ENCODE measurements at places on chromosomes 16 and 17.

DNA sequence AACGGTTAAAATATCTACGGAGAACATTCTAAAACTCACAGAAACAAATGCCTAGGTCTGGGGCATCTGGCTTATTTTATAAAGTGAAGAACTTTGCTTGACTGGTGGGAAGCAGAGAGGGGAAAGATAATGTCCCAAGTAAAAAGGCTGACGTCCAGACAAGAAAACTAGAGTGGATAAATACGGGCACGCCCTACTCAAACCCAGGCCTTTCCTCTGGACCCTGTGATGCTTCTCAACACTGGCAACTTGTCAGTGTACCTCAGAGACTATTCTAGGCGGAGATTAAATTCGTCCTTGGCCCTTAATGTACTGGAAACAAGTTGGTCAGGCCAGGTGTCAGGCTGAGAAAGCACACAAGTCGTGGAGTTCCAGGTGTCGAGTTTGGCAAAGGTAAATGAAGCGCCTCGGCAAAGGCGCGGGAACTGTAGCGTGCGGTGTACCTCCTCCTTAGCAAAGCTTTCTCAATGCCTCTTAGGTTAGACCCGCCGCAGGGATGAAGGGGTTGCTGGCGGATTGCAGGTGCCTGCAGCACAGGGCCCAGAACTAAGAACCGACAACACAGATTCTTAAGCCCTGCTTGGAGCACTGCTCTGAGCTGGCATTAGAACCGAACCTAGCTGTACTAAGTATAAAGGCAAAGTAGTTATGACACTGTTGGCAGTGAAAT, 668 bp upstream of the UNK start:
- DNase-seq: no peak

GRCh38 chr16:11542069-11542744, 44.5 kb downstream of the LITAF start:
- no peak for DNase-seq

DNA sequence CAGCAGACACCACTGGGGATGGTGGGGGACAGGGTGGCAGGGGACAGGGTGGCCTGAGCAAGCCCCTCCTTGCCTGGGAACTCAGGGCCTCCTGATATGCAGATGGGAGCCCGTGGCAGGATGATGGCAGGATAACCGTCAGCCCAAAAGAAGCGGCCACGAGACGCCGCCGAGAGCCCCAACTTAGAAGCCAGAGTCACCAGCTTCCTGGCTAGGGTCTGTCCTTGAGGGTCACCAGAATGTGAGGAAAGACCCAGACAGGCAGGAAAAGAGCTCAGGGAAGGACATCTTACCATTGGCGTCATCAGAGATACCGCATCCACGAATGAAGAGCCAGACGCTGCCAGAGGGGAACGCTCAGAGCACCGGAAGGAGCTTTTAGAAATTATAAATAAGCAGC, 19.4 kb downstream of the RAB40C start:
- no peak for DNase-seq

- no peak for DNase-seq
Observed at GRCh38 chr16:80751167-80751566, 53.2 kb downstream of the CDYL2 start.

- no peak for DNase-seq
Observed at GRCh38 chr17:81002409-81003361, 11.0 kb downstream of the CHMP6 start.

GRCh38 chr17:27226611-27227230, 67.2 kb upstream of the WSB1 start:
- no peak for DNase-seq

GRCh38 chr16:83338941-83339340, 468.8 kb upstream of the HSBP1 start:
- no peak for DNase-seq

- DNase-seq: no peak
Observed at GRCh38 chr17:12229335-12229734, 208.7 kb downstream of the MAP2K4 start.

DNA sequence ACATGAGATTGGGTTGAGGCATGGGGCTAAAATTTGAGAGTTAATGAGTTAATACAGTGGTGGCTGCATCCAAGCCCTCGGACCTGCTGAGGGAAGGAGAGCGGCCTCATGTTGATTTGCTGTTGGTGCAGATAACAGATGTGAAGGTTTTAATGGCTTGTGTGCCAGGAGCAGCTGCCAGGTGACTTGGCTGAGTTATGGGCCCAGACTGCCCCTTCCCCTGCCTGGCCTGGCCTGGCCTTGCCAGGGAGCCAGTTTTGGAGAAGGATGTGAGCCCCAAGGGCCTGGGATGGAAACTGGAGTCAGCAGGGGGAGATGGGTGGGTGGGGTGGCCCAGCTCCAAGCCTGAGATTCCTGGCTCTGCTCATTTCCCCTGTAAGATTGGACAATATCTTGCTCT, 230.1 kb downstream of the CBLN1 start:
- no peak for DNase-seq

- DNase-seq: peak; percentile 96
Observed at GRCh38 chr16:4766875-4767628, at the start of gene ZNF500. ZNF500 (minus strand) TSS chr16:4767162; CDS start chr16:4765978, 1,184 bp downstream.

DNA sequence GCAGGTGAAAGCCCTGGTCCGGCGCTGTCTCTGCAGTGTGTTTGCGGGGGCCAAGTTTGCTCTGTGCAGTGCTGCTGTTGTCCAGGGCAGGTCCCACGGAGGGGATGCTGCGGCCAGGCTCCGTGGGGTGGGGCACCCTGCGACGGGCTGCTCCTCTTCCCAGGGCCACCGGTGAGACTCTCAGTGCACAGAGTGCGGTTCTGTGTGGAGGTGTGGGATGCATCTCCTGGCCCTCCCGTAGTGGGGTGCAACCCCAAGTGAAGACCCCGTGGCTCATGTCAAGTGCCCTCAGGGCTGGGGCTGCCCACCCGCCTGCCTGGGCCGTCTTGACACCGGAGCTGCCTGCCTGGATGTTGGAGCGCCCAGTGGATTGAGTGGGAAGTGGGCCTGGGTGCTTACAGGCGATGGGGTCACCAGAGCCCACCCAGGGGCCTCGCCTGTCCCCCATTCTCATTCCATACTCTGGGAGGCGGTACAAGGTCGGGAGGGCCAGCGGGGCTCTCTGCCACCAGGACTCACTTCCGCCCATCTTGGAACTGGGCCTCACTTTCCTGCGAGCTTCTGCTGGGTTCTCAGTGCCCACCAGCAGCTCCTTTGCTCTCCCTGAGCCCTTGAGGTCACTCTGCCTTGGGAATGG, 119.9 kb downstream of the BANP start:
- DNase-seq: no peak

DNA sequence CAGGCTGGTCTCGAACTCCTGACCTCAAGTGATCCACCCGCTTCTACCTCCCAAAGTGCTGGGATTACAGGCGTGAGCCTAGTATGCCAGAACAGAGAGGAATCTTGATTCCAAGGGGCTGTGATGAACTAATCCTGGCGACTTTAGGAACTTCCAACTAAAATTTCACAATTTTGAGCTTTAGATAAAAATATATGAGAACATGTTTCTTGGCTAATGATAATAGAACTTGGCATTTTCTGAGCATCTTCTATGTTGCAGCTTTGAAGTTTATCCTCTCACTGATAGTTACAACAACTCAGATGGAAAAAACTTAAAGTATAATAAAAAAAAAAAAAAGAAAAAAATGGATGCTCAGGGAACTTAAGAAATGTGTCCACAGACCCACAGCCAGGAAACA, 69.8 kb upstream of the WSCD1 start:
- no peak for DNase-seq

GRCh38 chr16:72104905-72105304, 11.3 kb downstream of the DHX38 start:
- DNase-seq: no peak

- DNase-seq: no peak
Observed at GRCh38 chr17:77253611-77254051, 112.9 kb downstream of the SEC14L1 start.

DNA sequence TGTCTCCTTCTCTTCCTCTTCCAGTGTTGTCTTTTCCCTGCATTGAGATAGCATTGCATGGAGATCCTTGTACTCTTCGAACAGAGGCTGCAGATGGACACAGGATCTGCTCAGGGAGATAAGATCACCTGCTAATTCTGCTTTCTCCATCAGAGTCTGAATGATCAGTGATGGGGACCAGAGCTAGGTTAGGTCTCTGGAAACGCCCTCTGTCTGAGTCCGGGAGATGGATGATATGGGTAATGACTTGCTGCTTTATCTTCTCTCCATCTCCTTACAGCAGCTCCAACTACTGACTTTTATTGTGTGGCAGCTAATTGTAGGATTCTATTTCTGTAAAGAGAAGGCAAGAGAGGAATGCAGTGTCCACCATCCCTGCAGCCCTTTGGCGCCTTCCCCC, 435.6 kb downstream of the WWOX start:
- DNase-seq: no peak

DNA sequence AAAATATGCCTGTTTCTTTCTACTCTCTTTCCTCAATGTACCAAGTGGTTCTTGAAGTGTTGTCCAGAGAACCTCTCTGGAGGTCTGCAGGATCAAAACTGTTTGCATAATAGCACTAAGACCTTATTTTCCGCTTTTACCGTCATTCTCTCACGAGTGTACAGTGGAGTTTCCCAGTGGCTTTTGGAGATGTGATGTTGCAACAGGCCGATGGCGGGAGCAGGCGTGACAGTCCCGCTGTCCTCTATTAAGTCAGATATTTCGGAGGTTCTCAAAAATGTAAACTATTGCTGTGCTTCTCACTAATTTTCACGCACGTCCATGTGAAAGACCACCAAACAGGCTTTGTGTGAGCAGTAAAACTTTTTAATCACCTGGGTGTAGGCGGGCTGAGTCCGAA, 8.3 kb upstream of the GPRC5B start:
- no peak for DNase-seq

GRCh38 chr17:80284631-80285030, 24.0 kb downstream of the RNF213 start:
- no peak for DNase-seq

- no peak for DNase-seq
Observed at GRCh38 chr17:76441686-76442340, 11.1 kb downstream of the UBE2O start.

DNA sequence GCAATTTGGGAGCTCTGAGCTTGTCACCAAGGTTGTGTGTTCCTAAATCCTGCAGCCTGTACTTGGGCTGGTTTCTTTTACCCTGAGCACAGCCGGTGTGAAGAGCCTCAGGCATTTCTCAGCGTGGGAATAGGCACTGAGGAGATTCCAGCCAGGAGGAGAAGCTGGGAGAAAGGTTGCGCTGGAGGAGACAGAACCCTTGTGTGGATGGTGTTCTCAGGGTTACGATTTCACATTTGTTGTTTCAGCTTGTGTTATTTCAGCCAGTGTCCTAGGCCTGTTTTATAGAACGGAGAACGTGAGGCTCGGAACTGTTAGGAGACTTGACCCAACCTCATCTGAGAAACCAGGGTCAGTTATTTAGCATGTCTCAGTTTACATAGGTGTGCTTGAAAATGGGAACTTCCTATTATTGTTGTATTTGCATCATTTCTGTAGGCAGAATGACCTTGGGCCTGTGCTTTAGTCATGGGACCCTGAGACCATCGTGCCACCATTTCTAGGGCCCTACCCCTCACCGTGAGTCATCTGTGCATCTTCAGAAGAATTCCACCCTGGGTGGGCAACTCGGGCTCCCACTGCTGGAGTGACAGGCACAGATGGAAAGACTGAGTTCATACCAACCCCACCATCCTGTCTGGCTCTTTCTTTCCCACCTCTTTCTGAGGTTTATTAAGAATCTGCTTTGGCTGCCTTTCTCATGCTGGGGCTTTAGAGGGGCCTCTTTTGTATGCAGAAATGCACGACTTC, 134.9 kb downstream of the MSI2 start:
- DNase-seq: no peak

DNA sequence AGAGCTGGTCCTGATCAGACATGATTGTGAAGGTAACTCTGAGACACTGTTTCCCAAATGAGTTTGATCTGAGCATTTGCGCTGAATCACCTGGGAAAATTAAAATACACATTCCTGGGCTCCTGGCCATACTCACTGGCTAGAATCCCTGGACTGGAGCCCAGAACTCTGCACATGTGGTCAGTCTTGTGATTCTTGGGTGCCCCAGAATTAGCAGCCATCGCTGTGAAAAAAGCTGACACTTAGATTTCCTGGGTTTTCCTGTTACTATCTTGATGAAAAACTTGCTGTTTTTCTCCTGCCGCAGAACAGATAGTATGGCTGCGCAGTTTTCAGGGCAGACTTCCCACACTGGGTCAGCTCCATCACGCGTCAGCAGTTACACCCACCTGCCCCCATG, 24.6 kb downstream of the NECAB2 start:
- no peak for DNase-seq

DNA sequence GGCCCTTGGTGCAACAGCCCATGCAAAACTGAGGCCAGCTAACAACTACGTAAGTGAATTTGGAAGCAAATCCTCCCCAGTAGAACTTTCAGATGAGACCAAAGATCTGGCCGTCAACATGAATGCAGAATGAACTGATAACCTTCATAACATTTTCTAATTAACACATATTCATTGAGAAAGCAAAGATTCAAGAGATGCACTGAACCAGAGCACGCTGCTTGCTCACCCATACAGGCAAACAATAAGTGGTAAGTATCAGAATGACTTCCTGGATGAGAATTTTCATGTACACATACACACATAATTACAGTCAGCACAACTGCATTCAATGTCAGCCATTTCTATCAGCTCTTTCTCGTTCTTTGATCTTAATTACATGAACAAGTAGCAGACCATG, 30.6 kb downstream of the XYLT1 start:
- no peak for DNase-seq

DNA sequence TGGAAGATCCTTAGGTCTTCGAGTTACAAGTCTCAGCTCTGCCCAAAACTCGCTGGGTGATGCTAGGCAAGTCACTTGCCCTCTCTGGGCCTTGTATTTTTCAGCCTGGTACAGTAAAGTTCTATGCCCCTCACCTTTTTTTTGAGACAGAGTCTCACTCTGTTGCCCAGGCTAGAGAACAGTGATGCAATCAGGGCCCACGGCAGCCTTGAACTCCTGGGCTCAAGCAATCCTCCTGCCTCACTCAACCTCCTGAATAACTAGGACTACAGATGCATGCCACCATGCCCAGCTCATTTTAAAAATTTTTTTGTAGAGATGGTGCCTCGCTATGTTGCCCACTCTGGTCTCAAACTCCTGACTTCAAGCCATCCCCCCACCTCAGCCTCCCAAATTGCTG, 3.8 kb downstream of the MYH11 start:
- DNase-seq: no peak

- DNase-seq: no peak
Observed at GRCh38 chr16:85789773-85790172, 9.6 kb downstream of the EMC8 start.

GRCh38 chr17:2143332-2143731, 88.4 kb downstream of the HIC1 start:
- no peak for DNase-seq

DNA sequence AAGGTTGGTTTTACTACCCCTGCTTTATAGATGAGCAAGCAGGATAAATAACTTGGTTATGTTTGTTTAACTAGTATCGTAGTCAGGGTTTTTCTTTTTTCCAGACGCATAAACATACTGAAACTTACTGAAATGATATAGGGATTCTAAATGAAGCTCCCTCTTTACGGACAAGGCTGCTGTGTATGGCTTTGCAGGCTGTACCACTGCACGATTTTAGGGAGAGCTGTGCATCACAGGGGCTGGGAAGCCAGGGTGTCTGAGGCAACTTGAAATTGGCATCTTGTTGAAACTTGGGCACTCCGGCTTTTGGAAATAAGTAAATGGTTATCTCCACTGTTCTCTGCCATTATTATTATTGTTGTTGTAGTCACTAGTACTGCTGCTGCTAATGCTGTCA, 218.1 kb upstream of the CDH8 start:
- DNase-seq: no peak

- peak; percentile 67 for DNase-seq
Observed at GRCh38 chr16:67170168-67170948, at the start of gene NOL3. NOL3 (plus strand) TSS chr16:67170538.
